ENCODE measurements at places on chromosomes 12 and 14.

GRCh38 chr12:119665164-119665929, 2.6 kb upstream of the PRKAB1 start:
- no peak for DNase-seq

DNA sequence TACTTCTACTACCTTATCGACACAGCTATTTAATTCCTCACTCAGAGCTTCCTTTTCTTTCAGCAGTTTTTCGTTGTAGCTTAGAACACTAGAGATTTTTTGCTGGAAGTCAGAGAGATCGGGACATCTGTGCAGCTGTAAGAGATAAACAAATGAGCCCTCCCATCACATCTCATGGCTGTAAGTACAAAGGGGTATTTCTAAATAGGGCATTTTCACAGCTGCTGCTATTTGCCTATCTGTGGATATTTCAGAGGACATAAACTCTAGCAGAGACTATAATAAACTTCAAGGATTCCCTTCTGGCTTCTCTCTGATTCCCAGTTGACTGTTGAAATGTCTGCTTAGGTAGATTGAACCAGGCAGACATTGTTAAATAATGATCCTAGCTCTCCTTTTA, 76.1 kb upstream of the SAV1 start:
- no peak for DNase-seq

DNA sequence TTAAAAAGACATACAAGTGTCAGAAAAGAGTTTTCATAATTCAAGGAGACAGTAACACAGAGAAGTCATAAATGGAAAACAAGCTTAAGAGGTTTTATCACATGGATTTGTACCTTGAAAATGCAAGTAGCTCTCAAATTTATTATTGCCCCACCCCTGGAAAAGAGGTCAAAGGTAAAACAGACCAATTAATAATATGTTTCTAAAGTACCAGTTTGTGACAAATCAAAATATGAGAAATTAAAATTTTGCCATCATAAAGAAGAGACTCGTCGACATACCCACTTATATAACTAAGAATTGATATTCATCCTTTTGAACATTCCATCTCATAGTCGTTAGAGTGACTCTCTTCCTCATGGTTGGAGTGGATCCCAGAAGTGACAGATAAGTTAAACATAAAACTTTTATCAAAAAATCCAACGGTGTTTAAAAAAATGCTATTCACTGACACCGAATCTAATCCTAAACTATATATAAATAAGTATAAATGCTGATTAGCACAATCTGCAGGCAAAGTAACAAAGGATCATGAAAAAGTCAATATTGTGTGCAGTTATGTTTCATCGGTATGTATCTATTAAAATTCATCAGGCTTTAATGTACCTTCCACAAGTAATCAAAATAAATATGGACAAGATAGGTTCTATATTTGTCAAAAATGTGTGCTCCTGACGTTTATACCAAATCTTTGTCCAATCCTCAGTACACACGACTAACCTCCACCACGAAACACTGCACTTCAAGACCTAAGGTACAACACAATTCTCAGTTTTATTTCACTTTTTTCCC, 2.3 kb downstream of the CORO1C start:
- DNase-seq: no peak

- DNase-seq: no peak
Observed at GRCh38 chr14:25570483-25570882, 520.5 kb upstream of the STXBP6 start.

DNA sequence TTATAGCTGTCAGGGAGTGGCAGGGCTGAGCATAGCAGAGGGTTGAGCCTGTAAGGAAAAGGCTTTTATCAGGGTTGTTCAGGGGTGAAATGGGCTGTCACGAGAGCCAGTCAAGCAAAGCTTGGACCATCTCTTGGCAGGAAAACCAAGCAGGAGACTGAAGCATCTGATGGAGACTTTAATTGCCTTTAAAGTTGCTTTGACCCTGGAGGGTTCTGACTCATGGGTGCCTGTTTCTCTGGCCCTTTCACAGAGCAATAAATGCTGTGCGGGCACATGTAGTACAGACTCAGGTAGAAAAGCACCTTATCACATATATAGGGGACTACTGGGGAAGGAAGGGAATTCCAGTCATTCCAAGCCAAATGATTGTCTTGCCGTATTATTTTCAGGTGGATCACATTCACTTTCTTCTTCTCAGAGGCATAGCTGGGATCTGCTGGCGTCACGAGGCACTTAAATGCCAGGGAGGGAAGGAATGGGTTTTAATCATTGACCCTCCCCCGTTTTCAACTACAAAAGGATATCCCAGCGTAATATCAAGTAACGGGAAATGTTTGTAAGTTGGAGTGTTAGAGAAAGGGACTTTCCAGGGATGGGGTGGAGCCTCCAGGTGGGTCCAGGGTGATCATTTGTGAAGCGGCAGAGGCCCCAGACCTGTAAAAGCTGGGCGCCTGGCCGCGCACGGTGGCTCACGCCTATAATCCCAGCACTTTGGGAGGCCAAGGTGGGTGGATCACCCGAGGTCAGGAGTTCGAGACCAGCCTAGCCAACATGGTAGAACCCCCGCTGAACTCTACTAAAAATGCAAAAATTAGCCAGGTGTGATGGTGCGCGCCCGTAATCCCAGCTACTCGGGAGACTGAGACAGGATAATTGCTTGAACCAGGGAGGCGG, 34.9 kb downstream of the PLEKHD1 start:
- no peak for DNase-seq

DNA sequence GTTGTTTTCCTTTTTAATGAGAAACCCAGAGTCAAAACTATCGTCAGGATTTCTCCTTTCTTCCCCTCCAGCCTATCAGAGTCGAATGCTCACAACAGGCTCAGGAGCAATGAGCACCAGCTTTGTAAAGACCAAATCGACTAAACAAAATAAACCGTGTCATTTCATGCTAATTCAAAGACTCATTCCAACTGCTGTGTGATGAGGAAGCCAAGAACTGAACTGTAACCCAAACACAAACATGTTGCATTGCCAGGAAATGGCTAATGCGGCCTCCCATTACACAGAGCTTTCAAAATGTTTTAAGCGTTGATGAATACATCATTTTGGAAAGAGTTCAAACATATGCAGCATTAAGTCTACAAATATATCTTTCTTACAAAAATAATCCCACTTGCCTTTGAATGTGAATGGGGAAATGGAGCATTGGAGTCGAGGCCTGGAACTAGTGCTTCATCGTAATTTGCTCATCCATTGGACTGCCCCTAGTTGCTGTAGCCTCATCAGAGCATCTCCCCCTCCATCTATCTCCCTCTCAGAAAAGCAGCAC, 349.5 kb downstream of the GXYLT1 start:
- no peak for DNase-seq

DNA sequence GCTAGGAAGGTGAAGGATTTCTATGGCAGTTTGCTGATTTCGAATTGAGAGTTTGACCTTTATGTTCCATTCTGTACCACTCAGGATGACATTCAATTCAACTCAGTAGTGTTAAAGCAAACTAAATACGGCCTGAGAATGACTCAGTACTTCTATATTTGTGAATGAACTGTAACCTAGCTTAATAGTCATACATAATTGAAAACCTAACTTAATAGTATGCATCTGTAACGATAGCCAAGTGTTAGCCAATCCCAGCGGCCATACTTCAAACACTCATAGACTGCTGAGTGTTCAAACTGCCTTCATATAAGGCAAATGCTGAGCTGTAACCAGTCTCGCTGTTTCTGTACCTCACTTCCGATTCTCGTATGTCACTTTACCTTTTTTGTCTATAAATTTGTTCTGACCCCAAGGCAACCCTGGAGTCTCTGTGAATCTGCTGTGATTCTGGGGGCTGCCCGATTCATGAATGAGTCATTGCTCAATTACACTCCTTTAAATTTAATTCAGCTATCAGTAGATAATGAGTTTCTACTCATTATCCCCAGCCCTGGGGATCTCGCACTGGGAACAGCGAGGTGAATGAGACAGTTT, 98.5 kb upstream of the SLC24A4 start:
- no peak for DNase-seq

DNA sequence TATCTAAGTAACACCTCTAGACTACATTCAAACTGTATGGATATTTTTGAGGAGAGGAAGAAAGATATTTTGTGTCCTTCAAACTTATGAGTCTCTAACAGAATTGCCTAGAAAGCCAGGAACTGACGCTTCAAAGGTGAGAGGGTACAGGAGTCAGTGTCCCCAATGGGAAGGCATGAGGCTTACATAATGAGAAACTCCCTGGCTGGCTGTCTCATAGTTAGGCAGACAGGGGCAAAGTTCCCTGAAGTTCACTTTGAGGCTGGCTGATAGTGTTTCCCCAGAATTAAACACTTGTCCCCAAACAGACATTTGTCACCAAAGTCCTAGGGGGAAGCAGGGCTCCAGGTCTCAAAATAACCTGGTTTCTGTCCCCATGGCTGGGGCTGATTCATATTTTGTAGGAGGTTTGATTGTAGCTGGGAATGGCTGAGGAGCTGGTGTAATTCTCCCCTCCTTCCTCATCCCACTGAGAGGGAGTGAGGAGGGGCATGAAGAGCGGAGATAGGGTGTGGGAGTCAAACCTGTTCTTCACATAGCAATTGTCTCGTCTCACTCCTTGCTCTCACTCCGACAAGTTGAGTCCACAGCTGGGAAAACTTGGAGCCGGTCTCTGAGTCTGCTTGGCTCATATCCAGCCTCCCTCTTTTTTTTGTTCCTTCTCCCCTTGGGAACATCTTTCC, 56.4 kb upstream of the CISTR start:
- DNase-seq: no peak

DNA sequence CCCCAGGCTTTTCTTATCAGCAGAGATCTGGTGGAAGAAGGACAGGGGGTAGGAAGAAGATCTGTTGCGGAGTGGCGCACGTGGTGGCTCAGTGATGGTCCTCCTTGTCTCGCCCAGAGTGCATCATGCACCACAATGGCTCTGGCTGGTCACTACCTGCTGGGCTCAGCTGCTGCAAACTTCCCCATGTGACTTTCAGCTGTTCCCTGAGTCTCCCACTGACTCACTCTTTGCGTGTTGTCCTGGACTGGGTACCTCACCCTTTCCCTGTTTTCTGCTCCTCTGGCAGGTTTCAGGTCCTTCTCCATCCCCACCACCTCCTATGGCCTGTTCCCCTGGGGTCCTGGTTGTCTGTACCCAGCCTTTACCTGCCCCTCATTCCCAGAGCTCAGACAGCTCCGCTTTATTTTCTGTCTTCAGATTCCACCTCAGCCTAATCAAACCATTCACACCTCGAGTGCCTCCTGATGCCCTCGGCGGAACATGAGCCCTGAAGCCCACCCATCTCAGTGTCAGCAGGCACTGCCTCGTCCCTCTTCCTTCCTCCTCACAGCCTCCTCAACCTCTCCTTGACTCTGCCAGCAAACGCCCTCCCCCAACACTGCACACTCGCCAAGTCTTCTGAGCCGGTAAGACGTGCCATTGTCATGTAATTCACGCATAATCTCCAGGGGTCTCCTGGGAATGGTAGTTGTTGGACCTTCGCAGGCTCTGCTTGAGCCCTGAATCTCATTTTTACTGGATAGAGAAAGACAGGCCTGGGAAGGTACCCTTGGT, 1.8 kb downstream of the C1R start:
- DNase-seq: no peak

GRCh38 chr12:58139894-58140293, 198.5 kb downstream of the ATP23 start:
- DNase-seq: no peak

GRCh38 chr14:70064136-70064865, 124.5 kb downstream of the SLC8A3 start:
- DNase-seq: no peak

- no peak for DNase-seq
Observed at GRCh38 chr14:104739546-104740516, 13.1 kb upstream of the SIVA1 start.

- DNase-seq: no peak
Observed at GRCh38 chr12:48937170-48937569, 11.9 kb upstream of the FKBP11 start.

DNA sequence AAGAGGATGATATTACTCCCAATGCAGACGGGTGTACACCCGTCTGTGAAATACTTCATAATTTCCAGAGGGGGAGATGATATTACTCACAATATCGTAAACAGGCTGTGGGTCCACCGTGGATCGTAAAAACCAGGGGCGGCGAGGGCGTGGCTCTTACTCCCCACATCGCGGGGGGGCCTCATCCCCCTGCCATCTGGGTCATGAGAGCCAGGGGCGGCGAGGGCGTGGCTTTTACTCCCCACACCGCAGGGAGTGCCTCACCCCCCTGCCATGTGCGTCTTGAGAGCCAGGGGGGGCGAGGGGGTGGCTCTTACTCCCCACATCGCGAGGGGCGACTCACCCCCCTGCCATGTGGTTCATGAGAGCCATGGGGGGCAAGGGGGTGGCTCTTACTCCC, 86.2 kb upstream of the GNG2 start:
- DNase-seq: no peak

DNA sequence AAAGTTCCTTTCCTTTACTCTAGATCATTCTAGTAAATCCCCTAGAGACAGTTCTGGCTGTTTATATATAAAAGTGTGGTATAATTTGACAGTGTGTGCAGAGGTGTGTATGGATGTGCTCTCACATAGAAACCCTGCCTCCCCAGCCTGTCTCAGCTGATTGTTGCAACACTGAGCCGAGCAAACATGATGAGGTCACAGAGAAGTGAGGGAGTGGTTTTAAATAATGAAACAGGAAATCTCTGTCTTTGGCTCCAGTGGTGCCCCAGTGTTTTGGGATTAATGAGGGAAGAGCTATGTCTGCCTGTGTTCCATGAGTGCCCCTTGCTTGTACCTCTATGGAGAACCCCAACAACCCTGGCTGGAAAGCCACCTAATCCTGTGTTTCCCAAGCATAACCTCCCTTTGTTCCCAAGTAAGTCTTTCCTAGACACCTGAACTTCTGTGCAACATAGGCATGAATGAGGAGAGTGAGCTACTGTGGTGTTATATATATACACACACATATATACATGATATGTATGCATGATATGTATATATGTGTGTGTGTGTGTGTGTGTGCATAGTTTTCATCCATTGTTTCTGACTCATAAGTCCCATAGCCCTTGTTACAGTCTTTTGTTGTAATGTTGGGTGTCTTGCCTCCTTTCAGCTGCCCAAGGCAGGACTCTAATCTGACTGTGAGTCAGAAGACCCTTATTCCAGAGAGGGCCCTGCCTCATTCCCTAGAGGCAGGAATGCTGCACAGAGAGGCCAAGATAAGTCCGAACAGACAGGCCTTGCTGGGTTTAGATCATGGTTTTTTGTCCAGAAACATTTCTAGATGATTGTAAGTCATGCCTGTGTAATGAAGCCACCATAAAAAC, 18.0 kb downstream of the TRAF3 start:
- DNase-seq: no peak

DNA sequence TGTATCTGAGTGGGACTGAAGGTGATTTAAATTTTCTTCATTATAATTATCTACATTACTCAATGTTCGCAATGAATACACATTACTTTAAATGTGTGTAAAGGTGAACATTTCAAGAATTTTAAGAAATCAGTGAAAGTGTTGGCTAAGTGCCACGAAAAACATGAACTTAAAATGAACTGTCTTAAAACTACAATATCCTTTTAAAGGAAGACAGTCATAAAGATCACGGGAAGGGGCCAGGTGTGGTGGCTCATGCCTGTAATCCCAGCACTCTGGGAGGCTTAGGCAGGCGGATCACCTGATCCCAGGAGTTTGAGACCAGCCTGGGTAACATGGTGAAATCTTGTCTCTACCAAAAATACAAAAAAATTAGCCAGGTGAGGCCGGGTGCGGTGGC, 11.2 kb downstream of the MOK start:
- DNase-seq: no peak
